ENCODE measurements at places on chromosomes 6 and 20.

DNA sequence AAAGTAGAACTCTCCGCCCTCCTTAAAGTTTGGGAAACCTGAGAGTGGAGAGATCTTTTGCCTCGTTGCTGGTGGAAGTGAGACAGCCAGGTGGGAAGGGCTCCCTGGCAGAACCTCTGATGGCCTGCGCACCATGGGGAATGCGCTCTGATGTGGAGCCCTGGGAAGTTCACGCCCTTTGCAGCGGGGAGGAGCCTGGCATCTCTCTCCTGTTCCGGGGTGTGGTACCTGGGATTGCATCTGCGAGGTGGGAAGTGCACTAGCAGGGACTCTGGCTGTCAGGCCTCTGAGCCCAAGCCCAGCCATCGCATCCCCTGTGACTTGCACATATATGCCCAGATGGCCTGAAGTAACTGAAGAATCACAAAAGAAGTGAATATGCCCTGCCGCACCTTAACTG, 159.8 kb downstream of the AKAP7 start:
- no peak for DNase-seq

DNA sequence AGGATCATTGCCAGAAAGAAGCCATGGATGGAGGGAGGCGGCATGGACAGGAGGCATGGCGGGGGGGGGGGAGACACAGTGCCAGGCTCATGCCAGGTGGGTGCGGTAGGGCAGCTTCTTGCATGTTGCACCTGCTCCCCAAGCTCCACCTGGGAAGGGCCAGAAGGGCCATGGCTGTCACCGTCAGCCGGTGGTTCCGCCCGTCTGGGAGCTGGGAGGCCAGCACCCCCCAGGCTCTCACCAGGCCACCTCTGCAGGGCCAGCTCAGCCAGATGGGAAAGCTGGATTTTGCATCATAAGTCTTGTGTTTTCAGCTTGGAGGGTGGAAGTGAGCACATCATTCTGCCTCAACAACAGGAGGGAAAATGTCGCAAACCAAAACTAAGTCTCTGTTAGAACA, 404.7 kb downstream of the TAF4 start:
- DNase-seq = no peak

DNA sequence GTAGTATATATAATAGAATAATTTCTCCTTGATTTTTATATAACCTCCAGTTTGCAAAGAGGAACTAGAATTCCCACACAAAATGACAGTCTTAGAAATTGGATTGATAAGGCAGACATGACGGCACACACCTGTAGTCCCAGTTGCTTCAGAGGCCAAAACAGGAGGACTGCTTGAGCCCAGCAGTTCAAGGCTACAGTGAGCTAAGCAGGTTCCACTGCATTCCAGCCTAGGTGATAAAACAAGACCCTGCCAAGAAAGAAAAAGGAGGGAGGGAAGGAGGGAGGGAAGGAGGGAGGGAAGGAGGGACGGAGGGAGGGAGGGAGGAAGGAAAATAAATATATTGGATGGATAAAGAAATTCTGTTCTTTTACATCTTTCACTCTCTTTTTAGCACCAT, 77.6 kb upstream of the SASH1 start:
- no peak for DNase-seq

- no peak for DNase-seq
These were observed 23.2 kb downstream of the HLA-A start for GRCh38 chr6:29965563-29965872.

DNA sequence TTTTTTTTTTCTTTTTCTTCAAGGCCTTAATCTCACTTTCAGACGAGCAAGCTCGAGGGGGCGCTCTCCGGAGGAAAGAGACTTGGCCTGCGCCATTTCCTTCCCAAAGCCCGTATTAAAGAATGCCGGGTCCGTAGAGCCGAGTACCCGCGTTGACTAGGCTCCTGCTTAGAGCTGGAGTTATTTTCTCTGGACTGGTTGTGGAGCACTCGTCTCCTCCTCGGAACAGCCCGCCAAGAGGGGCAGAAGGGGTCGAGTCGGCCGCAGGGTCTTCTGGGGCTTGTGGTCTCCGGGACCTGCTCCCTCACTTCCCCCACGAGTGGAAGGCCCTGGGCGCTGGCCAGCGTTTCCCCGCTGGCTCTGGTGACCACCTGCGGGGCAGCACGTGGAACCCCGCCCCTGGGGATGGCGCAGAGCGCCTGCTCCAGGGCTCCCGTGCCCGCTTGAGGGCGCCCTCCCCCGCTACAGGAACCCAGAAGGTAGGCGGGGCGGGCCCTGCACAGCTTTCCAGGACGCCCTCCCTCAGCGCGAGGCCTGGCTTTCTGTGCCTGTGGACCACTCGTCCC, 2.7 kb upstream of the MEI4 start:
- DNase-seq = peak; percentile 90

DNA sequence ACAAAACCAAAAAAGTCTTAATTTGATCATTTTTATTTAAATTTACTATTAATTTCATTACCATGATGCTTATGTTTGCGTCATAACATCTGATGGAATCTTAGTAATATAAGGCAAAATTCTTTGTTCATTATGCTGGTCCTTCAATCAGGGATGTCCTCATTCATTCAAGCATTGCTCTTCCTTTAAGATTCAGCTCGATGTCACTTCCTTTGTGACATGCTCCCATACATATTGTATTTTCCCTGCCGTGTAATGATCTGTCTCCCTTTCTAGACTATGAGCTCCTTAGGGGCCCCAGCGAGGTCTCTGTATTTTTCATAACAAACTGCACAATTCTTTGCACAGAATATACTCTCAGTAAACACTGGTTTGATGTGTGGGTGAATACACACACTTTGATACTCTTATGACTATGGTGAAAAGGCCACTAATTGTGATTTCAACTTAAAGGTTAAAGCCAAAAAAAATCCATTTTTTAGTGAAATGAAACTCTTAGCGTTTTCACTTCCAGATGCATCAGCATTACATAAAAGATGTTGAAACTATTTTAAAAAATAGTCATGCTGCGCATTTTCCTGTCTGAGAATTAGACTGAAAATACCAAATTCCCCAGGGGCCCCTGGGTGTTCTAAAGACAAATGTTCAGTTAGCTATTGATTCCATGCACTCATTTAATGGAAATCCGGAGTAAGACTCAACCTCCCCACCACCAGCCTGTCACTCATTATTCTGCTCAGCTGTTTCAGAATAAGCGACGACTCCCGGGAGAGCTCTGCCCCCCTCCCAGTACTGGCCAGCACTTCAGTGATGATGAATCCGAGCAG, 169.7 kb downstream of the ATXN1 start:
- DNase-seq = no peak

- DNase-seq = no peak
These were observed 122.3 kb upstream of the AFDN start for GRCh38 chr6:167704396-167704901.

DNA sequence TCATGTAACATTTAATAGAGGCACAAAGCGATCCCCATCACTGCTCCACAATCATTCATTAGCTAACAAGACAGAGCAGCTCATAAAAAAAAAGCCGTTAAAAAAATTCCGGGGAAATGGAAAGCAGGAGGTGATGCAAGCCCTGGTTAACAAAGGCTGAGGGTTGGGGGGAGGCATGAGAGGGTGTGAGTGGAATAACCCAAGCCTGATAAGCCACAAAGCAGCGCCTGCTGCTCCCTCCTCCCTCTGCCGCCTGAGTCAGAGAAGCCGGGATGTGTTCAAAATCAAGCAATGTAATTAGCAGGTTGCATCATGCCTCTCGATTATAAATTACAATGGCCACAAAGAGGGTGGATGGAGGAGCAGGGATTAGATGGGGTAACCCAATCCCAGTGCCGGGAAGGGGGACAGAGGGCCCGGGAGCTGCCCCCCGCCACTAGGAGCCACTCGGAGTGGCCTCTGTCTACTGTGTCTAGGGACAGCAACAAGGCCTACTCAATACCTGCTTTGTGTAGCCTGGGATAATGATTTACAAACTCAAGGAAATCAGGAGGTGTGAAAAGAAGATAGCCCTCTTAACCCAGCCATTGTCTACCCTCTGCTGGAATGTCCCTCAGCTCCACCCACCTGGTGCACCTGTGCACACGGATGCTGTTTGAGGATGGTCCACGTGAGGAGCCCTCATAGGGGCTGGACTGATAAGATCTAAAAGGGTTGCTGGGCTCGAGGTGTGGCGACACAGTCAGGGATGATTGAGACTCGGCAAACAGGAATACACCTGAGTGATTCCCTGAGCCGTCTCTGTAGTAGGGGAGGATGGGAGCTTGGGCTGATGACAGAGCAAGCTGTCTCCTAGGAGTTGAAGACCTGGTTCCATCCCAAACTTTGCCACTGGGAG, 156.9 kb downstream of the VEGFA start:
- DNase-seq = peak; percentile 18

DNA sequence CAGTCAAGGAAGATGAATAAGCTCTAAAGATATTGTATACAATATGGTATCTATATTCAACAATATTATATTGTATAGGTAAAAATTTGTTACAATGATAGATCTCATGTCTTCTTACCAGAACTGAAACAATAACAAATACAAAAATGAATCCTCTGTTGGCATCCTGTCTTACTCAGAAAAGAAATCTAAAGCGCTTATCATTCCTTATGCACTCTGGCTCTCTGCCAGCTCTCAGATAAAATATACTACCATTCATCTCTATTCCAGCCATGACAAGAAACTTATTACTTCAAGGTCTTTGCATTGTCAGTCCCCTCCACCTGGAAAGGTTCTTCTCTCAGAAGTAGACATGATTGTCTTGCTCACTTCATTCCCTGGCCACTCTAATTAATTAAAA, 138.6 kb downstream of the THEMIS start:
- DNase-seq = no peak

- DNase-seq = no peak
These were observed 28.9 kb downstream of the CDH26 start for GRCh38 chr20:59987135-59987534.

DNA sequence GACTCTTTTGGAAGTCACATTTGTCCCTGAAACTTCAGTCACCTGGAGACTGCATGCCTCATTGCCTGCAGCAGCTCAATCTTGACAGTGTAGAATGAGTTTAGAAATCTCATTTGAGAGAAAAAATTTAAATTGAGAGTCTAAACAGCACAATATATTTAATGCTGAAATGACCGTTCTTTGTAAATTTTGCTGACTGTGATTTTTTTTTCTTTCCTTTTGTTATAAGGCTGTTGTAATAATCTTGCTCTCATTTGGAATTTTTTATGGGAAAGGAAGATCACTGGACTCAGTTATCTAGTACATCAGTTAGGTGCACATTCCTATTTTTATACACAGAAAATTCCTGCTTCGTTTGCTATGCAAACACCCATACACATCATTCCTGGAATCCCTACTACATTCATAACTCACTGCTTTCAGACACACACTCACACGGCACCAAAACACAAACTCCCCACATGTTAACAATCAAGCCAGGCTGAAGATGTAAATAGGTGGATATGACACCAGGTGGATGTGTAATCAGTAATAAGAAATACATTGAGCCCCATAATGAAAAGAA, 43.8 kb downstream of the PTCHD4 start:
- no peak for DNase-seq

- DNase-seq = no peak
These were observed 171.6 kb upstream of the ID4 start for GRCh38 chr6:19665613-19665909.

- no peak for DNase-seq
These were observed 44.8 kb downstream of the MRAP2 start for GRCh38 chr6:84078335-84078734.

- no peak for DNase-seq
These were observed 40.4 kb downstream of the SPDEF start for GRCh38 chr6:34515473-34516387.

GRCh38 chr20:64277571-64278316, 22.2 kb downstream of the PCMTD2 start:
- DNase-seq = no peak

DNA sequence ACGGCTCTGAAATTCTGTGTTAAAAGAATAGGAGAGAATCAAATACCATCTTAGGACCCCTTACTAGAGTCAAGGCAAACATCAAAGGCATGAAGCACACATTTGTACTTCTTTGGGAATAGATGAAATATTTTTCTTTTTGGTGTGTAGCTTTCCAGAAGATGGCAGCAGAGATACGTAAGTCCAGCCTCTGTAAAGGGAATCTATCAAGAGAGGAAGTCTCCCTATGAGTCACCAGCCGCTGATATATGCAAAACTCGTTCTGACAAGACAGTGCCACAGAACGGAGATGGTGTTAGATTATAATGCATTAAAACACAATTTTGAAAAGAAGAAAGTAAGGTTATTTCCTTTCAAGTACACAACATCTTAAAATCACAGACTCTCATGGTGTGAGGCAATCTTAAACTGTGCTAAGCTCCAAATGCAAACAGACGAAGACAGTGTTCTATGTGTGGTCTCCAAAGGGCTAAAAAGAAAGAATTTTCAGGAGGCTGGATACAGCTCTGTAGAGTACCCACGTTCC, 120.0 kb upstream of the AGPAT4 start:
- peak; percentile 90 for DNase-seq

DNA sequence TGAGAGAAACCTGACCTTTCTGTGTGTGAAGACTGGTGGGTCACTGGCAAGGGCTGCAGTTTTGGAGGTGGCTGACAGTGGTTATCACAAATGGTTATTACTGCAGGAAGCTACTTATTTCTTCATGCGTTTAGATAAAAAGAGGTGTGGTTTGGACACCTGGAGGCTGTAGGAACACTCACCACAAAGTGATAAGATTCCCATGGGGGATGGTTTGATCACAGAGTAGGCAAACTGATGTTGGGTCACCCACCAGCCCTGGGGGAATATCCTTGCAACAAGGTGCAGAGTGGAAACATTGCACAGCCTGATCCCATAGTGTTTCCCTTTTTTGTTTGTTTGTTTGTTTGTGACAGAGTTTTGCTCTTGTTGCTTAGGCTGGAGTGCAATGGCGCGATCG, 33.9 kb upstream of the RNGTT start:
- no peak for DNase-seq

DNA sequence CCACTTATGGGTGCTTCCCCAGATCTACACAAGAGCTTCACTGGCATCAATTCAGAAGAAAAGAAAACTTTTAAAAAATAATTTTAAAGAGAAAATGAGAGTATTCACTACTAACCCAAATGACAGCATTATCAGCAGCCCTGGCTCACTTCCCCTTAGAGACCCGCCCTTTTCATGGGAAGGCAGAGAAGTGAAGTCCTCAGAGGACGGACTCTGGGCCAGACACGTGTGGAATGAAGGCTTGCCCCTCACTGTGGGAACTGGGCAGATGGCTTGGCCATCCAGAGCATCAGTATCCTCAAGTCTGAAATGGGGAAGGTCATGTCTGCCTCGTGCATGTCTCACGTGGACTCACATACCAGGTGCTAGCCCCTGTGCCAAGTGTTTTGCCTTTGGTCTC, 63.5 kb downstream of the JAG1 start:
- no peak for DNase-seq

GRCh38 chr20:2379511-2380229, 1.0 kb upstream of the TGM6 start:
- DNase-seq = peak; percentile 66

GRCh38 chr6:32196682-32197616, 4.5 kb upstream of the GPSM3 start:
- DNase-seq = peak; percentile 92

GRCh38 chr6:2760882-2761842, 4.0 kb upstream of the WRNIP1 start:
- peak; percentile 57 for DNase-seq
